ENCODE measurements at places on chromosomes 4 and X.

DNA sequence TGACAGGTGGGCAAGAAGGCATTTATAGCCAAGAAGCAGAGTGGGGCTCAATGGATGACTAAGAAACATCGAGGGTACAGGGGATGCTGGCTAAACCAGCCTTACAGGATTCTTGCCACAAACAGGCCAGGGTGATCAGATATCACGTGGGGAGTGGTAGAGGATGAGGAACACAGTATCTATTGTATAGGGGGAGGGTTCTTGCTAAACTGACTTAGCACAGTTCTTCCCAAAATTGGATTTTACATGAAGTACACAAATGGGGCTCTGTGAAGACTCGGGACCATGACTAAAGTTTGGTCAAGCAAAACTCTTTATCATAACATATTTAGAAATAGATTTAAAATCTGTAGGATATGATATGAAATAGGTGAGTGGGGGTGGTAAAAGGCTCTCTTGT is 144.0 kb upstream of the ATOH1 start:
- DNase-seq, result no peak

- DNase-seq, result no peak
Observed at GRCh38 chrX:3699821-3700381, 13.5 kb downstream of the PRKX start.

DNA sequence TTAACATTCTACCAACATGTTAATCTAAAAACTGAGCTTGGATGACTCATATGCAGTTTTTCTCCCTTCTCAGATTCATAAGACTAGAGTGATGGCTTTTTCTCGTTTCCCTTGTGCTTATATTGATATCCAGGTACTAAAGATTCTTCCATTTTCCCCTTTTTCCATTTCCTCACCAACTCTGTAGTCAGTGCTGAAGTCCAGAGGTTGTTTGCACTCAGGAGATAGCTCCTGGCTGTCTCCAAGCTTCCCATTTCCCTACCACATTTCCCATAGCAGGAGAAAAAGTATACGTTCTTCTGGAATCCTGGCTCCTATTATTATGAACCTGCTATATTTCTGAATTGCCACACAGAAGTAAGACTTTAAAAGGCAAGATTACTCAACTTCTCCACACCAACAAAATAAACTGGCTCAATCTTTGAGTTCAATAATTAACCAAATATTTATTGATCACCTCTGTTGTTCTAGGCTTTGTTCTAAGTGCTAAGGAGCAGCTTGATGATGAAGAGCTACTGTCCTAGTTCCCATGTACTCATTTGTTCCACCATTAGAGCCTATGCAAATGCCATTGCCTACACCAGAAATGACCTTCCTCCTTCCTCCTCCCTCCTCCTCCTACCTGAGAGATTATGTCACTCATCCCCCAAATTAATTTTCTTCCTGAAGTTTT is 454.4 kb upstream of the RPS6KA3 start:
- no peak for DNase-seq

GRCh38 chrX:82218361-82218760 is 1016.5 kb downstream of the SH3BGRL start:
- DNase-seq, result no peak
